NCI-H226 (cell line): ENCODE measurements at places on chromosomes 3 and 15.

GRCh38 chr15:33371159-33371558, 60.4 kb downstream of the RYR3 start:
- no peak for DNase-seq

- DNase-seq: no peak
Observed at GRCh38 chr15:19944261-19944888, 597.2 kb downstream of the GOLGA6L6 start.

DNA sequence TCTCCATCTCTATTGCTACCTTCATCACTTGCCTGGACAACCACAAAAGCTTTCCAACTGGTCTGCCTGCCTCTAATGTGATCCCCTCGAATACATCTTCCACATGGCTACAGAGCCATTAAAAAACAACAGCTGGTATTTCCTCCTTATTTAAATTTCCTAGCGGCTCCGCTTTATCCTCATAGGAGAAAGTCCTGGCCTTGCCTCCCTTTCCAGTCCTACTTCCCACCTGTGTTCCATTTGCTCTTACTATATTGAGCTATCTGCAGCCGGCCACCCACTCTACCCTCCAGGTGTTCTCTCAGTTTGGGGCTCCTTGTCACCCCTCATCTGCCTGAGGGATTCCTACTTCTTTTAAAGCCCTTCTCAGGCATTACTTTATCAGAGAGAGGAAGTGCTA, 49.7 kb upstream of the TSPAN3 start:
- DNase-seq: no peak

DNA sequence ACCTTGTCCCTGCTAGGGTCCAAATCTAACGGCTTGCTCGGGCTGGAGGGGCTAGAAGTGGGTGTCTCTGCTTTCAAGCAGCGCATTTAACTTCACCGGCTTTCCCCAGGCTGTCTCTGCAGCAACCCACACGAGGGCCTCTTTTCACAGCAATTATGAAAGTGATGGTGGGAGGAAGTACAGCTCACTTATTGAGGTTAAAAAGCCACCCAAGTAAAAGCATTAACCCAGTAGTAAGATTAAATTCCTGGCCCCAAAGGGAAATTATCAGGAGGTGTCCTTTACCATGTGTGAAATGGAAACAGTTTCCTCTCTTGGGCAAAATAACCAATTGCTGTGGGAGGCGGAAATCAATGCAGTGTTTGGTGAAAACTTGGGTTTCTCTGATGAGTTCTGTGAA, 41.1 kb downstream of the NGRN start:
- no peak for DNase-seq

DNA sequence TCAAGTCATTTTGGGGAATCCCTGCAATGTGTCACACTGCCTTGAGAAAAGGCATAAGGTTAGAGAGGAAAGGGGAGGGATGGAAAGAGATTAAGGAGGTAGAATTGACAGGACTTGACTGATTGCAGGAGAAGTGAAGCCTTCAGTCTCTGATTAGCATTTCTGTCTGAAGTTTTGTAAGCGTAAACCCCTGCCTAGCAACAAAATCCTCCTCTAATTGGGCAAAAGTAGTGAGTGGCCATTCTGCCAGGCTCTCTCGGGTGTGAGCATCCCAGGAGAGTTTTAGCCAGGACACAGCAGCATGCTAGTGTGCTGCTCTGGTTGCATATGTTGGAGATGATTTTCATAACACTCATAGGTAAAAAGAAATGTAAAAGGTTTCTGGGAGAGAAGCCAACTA, 117.0 kb upstream of the MRPL3 start:
- no peak for DNase-seq

GRCh38 chr15:76931397-76932134, at the start of gene RCN2:
Gene RCN2, plus strand, starts transcription at chr15:76931749. Its CDS starts 93 bp downstream, at chr15:76931842.
- DNase-seq: peak; percentile 98

DNA sequence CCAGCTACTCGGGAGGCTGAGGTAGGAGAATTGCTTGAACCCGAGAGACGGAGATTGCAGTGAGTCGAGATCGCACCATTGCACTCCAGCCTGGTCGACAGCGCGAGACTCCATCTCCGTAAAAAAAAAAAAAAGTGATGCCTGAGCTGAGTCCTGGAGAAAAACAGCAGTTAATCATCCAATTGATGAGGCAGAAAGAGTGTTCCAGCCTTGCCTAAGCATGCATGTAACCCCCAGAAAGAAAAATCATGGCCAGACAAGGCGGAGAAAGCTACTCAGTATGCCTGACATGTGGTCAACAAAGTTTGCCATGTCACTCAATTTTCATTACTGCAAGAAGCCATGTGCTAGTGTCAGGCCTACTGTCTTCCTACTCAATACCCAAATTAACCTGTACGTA, 593.1 kb upstream of the MDFIC2 start:
- DNase-seq: no peak

DNA sequence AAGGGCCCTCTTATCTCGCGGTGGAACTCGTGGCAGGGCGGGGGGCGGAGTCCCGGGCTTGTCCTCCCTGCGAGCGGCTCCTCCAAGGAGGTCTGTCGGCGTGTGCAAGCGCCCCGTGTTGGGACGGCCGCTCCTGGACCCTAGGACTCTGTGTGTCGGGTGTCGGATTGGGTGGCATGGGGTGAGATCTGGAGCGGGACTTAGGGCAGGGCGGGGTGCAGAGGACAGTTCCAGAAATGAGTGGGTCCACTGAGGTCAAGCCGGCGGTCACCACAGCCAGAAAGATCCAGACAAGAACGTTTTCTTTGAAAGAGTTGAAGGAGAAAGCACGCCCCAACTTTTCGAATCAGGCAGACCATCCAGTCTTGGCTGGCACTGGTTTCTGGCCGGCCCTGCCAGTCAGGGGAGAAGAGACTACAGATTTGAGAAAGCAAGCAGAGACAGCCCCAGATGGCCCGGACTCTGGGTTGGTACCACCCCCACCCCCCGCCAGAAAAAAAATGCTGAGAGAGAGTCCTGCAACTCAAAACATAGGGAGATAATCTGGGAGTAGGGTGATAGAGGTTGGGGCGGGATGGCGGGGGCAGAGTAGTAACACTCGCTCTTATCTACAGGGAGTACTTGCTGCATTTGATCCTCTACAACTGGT, 784 bp upstream of the CISH start:
- DNase-seq: no peak
